Activated CD4-positive, alpha-beta T cell treated with anti-CD3 and anti-CD28 coated beads, Interleukin-2, amount 50 U/mL, for 48 hours (primary cell): ENCODE measurements at places on chromosomes 4 and X.

GRCh38 chrX:46144566-46144965 lies 400.7 kb downstream of the ZNF674 start:
- no peak for DNase-seq

DNA sequence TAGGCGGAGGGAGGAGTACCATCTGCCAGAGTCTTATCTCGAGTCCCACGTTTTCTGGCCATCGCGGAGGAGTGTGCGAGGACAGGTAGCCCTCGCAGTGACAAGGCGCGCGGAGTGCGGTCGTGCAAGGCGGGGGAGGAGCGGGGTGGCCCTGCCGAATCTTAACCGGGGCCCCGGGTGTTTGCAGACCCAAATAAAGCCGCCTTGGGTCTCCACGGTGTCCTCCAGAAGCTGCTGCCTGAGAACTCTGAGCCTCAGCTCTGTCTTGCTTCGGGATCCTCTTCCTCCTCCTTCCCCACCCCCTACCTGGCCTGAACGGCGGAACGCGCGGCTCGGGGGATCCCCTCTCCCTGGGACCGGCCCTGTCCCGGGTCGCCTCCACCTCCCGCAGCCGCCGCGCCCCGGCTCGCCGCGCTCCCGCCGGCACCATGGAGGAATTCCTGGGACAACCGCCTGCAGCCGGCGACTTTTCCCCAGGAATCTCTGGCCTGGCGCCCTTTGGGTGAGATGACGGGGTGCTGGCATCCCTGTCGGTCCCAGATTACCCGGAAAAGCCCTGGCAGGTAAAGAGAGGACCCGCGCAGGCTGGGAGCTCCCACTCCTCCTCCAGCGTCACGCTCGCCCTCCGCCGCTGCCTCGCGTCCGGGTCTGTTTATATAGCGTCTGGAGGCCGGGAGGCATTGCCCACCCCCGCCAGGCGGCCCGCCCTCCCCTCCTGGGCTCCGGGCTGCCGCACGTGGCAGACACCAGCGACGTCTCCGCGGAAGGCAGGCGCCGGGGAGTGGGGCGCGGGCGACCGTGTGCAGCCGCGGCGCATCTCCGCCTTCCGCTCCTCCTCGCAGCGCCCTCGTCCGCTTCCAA lies at the start of gene GALNTL6:
Gene GALNTL6, plus strand, starts transcription at position 740 of the 861 bp plus-strand sequence.
- DNase-seq = no peak

DNA sequence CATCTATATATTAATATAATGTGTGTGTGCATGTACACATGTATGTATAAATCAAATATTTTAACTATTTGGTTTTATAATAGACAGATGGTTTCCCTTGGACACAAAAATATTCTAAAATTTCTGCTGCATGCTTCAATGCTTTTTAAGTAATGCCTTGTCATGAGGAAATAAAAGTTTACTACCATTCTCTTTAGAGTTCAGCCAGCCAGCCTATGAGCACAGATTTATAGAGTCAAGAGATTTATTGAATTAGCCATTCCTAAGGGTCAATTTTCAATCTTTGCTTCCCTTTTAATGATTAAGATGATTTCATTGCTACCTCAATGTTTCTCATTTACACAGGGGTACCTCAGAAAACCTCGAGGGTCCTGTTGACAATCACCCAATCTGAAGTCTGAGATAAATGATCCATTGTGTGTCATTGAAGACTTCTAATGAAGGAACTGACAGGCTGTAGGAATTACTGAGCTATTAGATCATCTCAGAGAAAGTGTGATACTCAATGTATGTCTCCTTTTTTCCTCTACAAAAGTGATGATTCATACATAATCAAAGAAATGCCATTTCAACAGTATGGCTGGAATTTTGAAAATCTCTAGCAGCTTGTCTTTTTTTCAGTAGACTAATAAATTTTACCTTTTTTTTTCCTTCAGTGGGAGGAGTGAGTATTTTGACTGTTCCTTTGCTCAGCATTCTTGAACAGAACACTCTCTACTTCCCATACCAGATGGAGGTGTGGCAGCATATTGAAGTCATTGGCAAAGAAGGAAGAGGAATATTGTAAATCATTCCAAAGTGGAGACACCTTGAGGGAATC lies 222.6 kb upstream of the PCDH18 start:
- DNase-seq = no peak

DNA sequence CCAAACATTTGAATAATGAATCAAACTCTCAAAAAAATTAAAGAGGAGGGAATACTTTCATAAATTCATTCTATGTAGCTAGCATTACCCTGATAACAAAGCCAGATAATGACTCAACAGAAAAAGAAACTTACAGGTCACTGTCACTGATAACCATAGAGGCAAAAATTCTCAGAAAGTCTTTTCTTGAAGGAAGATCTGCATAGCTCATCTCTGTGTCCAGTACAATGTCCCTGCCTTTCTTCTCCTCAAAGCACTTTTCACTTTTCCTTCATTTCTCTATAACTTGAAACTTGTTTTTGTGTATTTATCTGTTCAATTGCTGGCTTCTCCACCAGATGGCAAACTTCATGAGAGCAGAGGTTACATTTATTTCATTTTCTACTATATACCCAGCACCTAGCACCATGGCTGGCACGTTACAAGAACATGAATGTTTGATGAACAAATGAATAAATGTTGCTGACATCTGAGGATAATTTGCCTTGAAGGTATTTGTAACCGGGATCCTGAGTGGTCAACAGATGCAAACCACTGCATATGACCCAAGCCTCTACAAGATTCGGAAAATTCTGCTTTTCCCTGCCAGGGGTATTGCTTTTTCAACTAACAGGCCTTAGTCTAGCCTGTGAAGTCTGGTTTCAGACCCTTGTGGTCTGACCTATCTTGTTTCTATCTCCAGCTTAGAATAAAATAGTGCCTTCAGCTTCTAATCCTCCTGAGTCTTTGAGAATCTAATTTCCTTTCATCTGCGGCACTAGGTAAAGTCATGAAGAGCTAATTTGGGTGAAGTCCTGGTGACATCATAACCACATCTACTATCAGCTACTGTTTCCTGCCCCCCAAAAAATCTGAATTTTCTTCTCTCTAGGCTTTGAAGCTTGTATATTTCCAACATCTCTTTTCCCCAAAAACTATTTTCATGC lies 52.5 kb upstream of the ANTXR2 start:
- DNase-seq = no peak

DNA sequence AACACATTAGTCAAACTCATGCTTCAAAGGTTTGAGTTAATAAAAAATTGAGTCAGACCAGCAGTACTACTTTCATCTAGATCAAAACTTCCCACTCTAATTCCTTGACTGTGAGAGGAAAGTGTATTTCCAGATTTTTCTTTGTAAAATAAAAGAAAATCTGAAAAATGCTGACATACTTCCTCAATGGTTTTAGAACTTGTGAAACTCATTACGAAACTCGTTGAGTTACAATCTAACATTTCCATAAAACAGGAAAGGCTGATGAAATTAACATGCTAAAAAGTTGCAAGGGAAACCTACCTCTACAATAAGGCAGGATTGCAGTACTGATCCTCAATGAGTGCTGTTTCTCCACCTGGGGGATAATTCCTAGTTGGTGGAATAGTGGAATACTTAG lies 217.8 kb upstream of the HCCS start:
- no peak for DNase-seq

GRCh38 chrX:16278927-16279326 lies 111.6 kb downstream of the MAGEB17 start:
- no peak for DNase-seq

- DNase-seq = no peak
Measured at GRCh38 chrX:84666086-84666485, 163.8 kb upstream of the HDX start.

DNA sequence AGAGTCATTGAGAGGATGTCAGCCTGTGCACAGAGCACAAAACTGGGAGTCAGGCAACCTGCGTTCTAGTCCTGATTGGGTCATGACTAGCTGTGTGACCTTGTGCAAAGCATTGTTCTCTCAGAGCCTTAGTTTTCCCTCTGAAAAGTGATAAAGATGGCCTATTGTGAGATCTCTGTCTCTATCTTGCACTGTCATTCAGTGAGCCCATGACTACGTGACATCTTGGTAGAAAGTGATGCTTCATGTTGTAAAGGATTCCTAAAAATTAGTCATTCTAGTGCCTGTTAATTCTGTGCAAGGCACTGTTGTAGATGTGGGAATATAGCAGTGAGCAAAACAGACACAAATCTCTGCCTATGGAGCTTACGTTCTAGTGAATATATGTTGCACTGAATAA lies 2.5 kb downstream of the PGRMC1 start:
- DNase-seq = no peak

DNA sequence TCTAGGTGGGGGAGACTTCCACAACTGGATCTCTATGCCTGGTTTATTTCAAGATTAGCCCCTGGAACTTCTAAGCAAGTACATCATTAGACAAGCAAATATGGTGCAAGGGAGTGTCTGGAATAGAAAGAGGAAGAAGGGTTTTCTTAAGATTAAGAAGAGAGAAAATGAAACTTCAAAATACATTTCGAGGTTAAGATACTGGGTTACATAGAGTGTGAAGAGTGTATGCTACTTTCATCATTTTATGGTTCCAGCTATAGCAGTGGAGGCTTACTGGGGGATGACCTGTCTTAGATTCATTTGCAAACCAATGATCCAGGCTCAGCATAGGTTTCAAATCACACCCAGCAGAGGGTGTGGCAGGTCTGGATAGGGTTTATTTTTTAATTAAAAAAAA lies 144.4 kb upstream of the GATB start:
- no peak for DNase-seq

DNA sequence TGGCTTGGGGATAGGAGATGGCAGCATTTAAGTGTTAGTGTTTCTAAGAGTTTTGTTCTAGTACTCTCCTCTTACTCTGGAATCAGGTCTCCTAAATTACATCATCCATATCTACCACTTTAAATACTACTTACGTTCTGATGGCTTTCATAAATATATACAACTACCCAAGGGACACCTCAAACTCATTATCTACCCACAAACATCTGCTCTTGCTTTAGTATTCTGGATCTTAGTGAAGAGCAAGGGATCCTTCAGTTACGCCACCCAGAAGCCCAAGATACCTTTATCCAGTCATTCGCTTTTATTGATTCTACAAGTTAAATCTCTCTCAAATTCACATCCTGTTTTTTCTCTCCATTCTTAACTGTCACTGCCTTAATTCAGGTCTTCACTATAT lies 7.0 kb downstream of the NUP54 start:
- no peak for DNase-seq

GRCh38 chr4:86564795-86565194 lies 29.3 kb upstream of the PTPN13 start:
- no peak for DNase-seq

GRCh38 chr4:26931451-26931850 lies 70.8 kb downstream of the STIM2 start:
- DNase-seq = no peak

GRCh38 chr4:53713296-53713695 lies 122.0 kb upstream of the LNX1 start:
- DNase-seq = no peak

GRCh38 chr4:127967141-127967775 lies 2.1 kb downstream of the ABHD18 start:
- DNase-seq = no peak

- no peak for DNase-seq
Measured at GRCh38 chr4:155887045-155887444, 16.5 kb upstream of the TDO2 start.

DNA sequence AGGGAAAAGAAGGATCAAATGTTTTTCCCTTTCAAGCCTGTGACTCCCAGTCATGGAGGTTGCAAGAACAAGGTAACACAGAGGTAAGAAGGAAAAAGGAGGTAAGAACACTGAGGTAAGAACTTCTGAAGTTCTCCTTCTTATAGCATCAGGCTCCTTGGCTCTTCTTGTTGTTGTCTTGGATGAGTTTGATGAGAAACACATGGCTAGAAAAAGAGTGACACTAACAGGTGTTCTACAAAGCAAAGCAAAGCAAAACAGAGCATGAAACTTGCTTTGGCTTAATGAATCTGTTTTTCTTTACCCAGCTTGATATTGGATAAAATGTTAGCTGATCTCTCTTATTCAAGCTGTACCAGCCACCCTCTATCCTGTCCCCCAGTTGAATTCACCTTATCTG lies 231.2 kb upstream of the F9 start:
- no peak for DNase-seq

GRCh38 chrX:3393581-3394111 lies 47.2 kb upstream of the MXRA5 start:
- DNase-seq = no peak

GRCh38 chr4:15893962-15894361 lies 44.6 kb downstream of the FGFBP1 start:
- no peak for DNase-seq

DNA sequence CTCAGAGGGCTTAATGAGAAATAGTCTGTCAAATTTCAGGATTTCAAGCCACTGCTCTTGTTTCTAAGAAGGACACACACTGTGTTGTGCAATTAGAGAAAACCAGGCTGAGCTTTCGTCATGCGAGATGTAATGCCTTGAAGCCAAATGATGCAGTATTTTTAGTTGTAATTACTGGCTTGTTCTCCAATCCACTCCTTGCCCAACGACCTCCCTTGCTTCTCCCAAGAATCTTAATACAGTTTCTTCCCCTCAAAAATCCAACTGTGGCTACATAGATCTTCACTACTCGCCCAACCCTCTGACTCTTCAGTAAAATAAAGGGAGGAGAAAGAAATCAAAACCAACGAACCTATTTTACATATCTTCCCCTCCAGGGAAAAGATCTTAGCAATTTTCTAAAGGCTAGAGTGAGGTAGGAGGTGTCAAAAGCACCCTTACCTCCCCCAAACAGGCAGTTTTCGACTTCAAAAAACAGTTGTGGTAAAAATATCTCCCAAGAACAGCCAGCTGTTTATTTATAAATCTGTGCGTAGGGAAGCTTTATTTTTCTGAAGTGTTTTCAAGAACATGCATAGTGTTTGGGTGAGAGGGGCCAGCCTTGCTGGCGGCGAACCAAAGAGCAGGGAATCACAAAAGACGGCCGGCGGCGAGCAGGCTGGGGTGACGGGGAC lies 68.7 kb downstream of the MGST2 start:
- no peak for DNase-seq

DNA sequence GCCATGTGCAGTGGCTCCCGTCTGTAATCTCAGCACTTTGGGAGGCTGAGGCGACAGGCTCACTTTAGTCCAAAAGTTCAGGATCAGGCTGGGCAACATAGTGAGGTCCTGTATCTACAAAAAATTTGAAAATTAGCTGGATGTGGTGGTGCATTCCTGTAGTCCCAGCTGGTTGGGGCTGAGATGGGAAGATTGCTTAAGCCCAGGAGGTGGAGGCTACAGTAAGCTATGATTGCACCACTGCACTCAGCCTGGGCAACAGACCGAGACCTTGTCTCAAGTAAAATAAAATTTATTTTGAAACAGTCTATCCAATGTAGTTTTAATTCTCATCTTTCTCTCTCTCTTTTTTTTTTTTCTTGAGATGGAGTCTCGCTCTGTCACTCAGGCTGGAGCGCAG lies 21.1 kb downstream of the RBM10 start:
- DNase-seq = no peak

DNA sequence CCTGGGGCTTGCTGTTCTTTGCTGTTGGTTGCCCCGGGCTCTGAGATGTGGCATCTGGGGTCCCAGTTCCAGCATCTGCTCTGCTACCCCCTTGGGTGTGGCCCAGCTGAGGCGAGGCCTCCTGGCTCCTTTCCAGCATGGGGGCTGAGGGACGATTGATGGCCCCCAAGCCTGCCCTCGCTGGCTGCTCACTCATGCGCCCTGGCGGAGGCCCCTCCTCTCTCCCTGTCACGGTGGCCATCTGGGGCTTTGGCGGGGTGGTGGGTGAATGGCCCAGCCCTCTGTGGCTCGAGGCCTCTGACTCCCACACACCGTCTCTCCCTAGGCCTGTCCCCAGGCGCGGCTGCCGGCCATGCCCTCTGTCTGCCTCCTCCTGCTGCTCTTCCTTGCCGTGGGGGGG lies 1.8 kb downstream of the PLXNA3 start:
- DNase-seq = no peak
